ENCODE measurements at places on chromosomes 2 and 18.

- peak; percentile 42 for DNase-seq
These were observed 298.9 kb downstream of the DSEL start for GRCh38 chr18:67217551-67218166.

GRCh38 chr2:201136889-201137321, 20.9 kb downstream of the CFLAR start:
- no peak for DNase-seq

GRCh38 chr2:119251652-119252051, 28.0 kb downstream of the STEAP3 start:
- DNase-seq, result no peak

DNA sequence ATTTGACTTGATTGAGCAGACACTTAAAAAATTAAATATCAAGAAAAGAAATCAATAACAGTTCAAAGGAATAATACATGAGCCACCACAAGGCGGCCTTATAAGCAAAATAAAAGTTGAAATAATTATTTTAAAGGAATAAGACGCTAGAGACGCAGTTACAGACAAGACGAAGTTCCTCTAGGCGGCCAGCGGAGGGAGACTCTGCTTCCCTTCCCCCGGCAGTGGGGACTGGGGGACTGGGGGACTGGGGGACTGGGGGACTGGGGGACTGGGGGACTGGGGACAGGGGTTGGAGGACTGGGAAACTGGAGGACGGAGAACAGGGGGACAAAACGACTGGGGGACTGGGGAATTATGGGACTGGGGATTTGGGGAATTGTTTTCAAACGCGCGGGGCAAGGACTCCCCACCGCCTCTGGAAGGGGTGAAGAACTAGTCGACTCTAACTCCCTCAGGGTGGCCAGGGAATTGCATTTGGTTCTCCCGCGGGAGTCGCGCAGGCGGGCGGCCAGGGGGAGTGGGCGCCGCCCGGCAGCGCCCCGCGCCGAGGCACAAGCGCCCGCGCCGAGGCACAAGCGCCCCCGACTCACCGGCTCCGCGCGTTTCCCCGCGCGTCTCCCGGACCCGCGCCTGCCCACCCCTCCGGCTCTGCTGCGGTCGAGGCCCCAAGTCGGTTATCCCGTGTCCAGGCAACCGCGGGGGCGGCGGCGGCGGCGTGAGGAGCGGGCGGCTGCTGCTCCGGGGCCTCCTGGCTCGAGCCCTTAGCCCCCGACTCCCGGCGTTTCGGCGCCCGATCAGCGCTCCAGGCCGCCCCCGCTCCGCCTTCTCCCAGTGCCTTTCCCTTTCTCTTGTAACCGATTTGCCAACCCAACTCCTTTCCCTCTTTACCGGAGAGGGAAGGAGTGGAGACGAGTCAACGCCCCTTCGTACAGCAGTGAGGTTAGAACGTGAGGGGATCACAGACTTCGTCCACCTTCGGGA, at the start of gene CCDC178:
TSS of gene CCDC178 (minus strand) at position 662 of the 984 bp plus-strand sequence. CDS start 28,633 bp downstream, outside the sequence.
- DNase-seq, result no peak

- no peak for DNase-seq
These were observed 5.5 kb downstream of the TMEM177 start for GRCh38 chr2:119684518-119684917.

DNA sequence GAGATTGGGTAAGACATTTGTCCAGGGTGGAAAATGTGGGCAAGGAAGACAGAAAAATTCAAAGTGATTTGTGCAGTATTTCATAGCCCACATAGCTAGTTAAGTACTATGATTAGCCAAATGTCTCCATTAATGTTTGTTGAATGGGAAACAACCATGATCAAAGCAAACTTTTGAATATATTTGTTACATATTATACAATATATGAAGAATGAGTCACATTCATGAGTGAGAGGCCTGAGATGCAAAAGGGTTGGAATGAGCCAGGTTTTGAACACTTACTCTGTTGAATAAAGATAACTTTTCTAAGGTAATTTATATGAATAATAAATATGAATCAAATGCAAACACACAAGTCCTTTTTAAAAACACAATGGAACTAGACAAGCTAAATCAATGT, 984.5 kb upstream of the CDH2 start:
- DNase-seq, result no peak

DNA sequence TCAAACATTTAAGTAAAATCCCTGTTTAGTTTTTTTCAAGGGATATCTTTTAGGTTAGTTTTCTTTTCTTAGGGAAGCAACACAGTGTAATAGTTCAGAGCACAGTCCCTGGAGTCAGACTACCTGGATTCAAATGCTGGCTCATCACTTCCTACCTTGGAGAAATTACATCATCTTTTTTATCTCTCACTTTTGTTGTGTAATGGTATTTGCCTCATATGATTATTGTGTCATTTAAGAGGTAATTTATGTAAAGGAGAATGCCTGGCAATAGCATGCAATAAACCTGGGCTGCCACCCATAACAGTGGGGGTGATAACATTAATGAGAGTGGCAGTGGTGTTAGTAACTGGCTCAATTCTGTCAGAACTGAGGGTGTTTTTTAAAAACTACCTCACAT, 26.3 kb downstream of the ERLEC1 start:
- no peak for DNase-seq

GRCh38 chr2:84906900-84907714, 1.7 kb downstream of the TMSB10 start:
- DNase-seq, result no peak

DNA sequence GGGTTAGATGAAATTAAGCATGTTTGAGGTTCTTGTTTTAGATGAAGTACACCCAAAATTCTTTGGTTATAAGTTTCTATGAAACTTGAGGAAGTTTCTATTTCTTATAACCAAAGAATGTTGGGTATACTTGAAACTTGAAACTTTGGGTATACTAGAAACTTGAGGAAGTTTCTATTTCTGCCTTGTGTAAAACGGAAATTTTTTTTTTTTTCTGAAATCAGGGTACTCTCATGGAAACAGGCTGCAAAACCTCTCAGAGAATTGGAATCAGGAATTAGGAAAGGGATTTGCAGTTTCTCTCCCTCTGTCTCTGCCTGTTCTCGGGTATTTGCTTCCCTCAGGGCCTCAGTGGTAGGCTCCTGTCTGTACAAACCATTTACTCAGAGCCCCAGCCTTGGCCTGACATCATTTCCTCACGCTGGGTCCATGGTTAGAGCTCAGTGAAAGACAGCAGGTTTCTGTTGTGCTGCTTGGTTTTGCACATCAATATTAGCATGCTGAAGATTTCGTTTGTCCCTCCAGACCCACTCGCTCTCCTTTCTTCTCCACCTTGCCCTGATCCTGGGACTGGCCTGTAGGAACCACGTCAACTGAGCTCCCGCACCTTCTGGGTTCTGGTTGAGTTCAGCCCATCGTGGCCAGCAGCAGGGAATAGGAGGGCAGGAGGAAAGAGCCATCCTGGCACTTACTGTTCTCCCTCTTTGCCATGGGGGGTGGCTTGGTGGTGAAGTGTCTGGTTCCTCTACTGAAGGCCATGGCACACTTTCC, 106.4 kb downstream of the POLR1A start:
- DNase-seq, result peak; percentile 27

DNA sequence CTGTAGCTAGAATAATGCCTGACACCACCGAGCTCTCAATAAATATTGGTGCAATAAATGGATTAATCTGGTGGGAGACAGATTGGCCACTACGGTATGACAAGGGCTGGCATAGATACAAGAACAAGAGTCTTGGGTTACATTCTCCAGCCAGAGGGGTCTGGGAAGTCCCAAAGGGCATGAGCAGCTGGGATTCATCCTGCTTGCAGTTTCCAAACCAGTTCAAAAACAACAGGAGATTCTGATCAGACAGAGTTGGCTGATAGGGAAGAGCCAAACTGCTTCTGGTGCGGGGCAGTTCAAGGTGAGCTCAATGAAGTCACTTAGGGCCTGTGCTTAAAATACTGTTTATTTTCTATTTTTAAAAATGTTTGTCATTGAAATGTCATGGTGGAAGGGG, 266.9 kb downstream of the TNS1 start:
- DNase-seq, result no peak

DNA sequence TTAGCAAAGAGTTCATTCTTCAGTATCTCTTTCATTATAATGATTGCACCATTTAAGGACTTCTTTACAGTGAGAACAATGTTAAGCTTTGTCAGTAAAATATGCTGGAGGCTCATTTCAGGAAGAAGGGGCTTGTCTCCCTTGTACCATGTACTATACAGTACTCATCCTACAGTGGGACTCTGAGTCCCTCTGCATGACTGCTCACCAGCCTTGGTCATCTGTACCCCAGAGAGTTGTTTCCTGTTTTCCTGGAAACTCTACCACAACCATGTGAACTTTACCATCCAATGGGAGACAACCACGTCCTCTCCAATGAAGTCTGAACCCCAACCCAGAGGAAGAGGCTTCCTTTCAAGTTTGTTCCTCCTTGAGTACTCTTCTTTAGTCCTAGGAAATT, 1171.1 kb upstream of the CRIM1 start:
- no peak for DNase-seq

DNA sequence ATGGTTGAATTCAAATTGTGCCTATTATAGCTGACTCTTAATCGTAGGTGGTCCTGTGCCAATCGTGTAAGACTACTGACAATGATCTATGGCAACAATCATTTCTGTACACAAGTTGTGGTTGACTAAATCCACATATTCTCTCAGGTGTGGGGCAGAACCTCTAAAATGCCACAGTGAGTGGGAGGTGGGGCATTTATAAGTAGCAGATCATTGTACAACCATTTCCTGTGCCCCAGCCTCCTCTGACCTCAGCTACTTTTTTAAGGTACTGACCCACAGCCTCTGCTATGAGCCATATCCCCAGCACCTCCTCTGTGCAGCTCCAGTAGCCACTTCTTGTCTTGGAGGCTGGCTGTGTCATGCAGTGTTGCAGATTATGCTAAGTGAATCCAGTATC, 48.6 kb upstream of the RAPH1 start:
- DNase-seq, result no peak

DNA sequence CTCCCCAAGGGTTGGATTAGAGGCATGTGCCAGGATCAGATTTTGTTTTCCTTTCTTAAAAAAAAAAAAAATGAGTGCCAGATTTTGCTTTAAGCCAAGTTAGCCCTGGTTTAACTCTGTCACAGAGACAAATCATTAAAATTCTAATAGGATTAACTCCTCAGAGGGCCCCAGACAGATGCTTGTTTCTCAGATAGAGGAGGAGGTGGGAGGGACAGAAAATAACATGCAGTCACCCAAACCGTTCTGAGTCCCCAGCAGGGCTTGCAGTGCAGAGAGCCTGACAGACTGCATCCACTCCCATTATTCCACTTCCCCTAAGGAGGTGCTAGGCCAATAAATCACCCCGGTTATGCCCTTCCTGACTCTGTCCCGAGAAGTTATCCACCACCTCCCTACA, 6.3 kb upstream of the PROKR1 start:
- no peak for DNase-seq

DNA sequence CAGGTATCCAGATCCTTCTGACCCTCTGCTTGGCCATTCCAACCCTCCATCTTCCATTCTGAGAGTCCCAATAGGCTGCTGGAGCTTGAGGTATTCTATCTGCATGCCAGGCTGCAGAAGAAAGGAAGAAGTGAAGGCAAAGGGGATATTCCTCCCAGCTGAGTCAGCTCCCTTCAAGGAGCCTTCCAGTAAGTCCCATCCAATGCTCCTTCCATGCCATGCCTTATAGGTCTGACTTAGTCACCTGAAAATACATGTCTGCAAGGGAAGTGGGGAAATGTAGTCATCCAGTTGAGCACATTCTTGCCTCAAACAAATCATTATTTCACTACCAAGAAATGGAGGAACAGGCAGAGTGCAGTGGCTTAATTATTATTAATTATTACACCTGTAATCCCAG, 464.6 kb downstream of the CNTNAP5 start:
- no peak for DNase-seq

DNA sequence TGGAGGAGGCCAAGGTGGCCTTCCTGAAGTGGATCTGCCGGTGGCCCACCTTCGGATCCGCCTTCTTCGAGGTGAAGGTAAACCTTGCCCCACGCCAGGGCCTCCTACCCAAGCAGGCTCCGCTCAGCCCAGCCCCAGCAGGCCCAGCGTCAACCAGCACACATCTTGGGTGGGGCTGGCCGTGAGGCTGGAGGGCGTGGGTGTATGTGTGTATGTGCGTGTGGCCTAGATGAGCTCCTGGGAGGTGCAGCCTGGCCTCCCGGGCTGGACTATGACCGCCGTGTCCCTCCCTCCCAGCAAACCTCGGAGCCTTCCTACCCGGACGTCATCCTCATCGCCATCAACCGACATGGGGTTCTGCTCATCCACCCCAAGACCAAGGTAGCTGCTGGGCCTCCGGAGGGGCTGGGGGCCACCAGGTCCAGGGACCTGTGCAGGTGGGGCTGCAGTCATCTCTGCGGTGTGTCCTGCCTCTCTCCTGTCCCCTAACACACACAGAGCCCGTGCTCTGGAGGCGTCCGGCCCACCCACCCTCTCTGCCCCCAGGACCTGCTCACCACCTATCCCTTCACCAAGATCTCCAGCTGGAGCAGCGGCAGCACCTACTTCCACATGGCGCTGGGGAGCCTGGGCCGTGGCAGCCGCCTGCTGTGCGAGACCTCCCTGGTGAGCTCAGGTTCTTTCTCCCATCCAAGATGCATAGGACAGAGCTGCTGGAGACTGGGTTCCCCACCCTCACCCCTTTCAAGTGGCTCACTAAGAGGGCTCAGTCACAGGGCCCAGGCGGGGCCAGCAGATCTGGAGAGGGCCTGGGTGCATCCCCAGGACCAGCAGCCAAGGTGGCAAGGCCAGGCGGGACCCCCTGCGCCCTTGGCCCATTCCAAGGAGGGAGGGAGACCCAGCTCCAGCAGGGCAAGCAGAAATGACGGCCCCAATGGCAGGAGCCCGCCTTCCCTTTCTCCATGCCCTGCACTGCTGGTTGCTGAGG, 9.4 kb upstream of the GPR17 start:
- DNase-seq, result no peak

- no peak for DNase-seq
These were observed 766.4 kb upstream of the ID2 start for GRCh38 chr2:7915302-7916091.

DNA sequence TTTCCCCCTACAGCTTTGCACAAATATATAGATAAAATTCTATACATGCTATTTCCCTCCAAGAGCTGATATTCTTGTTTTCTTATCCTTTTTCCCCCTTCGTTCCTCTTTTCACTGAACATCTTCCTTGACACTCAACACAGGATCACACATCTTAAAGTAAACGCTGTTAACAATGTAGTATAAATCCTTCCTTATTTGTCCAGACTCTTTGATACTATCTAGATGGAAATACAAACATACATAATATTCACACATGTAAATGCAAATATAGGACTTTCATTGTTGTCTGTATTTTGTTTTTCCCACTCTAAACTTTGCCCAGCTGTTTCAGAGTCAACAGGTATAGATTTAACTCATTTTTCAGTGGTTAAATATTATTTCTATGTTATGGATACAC, 3.0 kb upstream of the TACR1 start:
- no peak for DNase-seq

- DNase-seq, result no peak
These were observed 30.9 kb upstream of the IL1R2 start for GRCh38 chr2:101960819-101961337.

DNA sequence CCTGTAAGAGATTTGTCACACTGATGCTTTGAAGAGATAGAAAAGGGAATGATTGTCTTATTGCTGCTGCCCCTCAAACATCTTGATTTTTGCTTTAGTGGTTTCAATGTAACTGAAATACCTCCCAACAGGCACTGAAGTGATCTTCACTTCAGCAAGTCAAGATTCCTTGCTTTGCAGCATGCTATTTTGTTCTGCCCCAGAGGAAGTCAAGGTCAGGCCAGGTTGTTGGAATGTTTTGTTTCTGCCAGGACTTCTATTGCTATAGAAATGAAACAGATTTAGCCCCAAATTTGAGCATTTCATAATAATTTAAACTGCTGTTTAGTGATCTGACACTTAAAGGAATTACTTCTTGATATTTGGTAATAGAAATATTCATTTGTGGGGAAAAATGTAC, 277.6 kb downstream of the ZNF804A start:
- DNase-seq, result no peak
